ENCODE measurements at places on chromosomes 16 and 17.

DNA sequence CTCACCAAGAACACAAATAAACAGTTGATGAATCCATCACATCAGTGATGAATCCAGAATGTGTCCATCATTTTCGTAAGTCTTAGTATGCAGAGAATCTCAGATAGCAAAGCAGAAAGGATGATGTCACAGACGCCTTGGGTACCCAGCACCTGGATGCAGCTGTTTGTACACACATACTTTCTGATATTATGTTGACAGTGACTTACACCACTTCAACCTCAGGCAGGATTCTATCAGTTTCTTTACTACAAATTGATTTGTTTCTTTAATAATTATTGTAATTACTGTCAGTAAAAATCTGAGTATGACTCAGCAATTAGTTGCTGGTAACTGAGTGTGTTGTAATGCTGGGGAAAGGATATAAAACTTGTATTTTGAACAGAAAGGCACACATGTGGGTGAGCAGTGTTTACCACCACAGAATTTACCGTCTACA is 159.8 kb downstream of the RPTOR start:
- H3K4me1 ChIP-seq = peaks cover 3% of the 10 kb centered on the region
- H3K36me3 ChIP-seq = peaks cover 5% of the 10 kb centered on the region
- DNase-seq = no peak

DNA sequence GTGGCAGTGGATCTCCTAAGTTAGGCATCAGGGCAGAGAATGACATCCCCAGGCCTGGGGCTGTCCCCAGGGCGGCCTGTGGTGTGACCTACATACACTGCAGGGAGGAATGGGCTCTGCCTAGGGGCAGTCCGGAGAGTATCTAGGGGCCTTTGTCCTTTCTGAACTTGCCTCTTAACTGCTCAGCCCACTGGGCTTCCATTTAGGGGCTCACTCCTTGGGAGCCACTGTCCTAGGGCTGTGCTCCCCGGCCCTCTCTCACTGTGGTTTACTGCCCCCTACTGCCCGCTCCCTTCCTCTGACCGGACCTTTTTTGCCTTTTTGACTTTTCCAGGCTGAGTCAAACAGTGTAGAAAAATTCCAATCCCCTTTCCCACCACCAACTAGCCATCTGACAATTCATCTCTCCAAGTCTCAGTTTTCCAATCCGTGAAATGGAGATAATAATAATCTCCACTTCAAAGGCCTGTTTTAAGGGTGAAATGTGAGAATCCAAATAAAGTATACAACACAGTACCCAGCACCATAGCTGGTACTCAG is 66.8 kb downstream of the DNAH3 start:
- no peak overlapping the region for H3K27ac ChIP-seq
- H3K4me3 ChIP-seq = no peak overlapping the region
- H3K27me3 ChIP-seq = no peaks in the 10 kb centered on the region

DNA sequence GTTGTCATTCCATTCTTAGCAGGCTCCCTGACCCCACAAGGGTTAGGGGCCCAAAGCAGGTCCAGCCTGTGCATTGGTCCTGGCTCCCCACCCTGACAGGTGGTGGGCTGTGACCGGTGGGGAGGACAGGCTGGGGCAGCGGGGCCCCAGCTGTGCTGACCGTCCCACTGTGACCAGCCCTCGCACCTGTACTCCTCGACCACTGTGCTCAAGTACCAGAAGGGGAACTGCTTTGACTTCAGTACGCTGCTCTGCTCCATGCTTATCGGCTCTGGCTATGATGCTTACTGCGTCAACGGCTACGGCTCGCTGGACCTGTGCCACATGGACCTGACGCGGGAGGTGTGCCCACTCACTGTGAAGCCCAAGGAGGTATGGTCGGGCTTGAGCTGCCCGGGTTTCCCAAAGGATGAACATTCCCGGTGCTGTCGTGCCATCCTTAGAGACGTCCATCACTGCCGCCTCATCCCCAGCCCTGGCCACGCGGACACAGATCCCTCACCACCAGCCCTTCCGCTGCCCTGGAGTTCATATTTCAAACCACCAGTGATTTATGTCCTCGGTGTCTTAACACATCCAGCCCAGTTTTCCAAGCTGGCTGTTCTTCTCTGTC is 7.3 kb downstream of the DRC7 start:
- no peaks in the 10 kb centered on the region for H3K36me3 ChIP-seq
- no peak overlapping the region for H3K4me3 ChIP-seq
- peaks cover 16% of the 10 kb centered on the region for H3K27me3 ChIP-seq
- H3K27ac ChIP-seq = no peak overlapping the region
- DNase-seq = no peak
- H3K4me1 ChIP-seq = no peaks in the 10 kb centered on the region

DNA sequence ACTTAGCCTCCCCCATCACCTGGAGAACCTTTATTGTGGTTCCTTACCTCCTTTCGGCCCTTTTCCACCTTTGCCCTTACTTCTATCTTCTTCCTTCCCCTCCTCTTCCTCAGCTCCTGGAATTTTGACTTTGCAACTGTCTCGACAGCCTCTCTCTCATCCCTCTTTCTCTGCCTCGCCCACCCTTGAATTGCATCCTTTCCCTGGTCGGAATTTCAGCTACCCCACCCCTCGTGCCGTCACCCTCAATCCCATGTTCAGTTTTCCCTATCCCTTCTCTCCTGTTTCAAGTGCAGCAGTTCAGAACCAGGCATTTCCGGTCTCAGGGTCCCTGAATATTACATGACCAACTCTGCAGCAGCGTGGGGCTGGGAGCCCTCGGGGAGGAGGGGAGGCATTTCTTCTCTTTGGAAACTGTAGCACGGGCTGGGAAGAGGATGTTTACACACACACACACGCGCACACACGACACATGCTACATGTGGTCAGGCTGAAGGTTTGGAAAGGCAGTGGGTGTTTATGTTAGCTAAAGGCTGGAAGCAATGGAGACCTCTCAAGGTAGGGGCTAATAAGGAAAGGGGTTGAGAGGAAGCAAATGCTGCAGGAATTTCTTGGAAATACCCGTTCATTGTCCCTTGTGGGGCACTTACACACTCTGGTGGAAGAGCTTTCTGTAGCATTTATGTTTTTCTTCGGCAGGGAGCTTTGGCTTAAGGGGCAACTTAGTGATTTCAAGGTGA is 971 bp downstream of the MINK1 start:
- H3K4me1 ChIP-seq = peaks cover 11% of the 10 kb centered on the region
- H3K27me3 ChIP-seq = no peaks in the 10 kb centered on the region
- H3K4me3 ChIP-seq = peak overlapping the region; percentile 93
- peak overlapping the region; percentile 85 for H3K27ac ChIP-seq
- DNase-seq = peak; percentile 81

DNA sequence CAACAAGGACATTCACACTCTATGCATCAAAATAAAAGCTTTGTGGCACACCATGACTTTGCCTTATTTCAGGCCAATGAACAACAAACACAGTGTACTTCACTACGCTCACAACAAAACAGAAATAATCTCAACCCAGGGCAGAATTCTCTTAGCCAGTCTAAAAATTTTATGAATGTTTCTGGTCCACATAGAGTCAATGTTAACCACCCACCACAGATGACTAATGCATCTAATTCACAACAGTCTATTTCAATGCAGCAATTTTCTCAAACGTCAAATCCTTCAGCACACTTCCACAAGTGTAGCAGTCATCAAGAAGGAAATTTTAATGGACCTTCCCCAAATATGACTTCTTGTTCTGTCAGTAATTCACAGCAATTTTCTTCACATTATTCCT is 101.7 kb downstream of the CHD9 start:
- peaks cover 25% of the 10 kb centered on the region for H3K36me3 ChIP-seq
- H3K4me3 ChIP-seq = no peak overlapping the region

Measured in osteoblast (primary cell).